ENCODE measurements at places on chromosomes 11 and 22. TPM values are rescaled to one million over a fixed set of nuclear protein-coding genes. Genes with fewer than 3 reads are reported as not detected.

Gene GCAT
- 16.9 TPM for total RNA-seq

Gene ARHGAP32
- 7.1 TPM for total RNA-seq

Gene NKAPD1
- total RNA-seq = 13.9 TPM

Gene DLG2
- 0.13 TPM for total RNA-seq

Gene SPI1
- total RNA-seq = under 0.01 TPM

Gene SMTNL1
- not detected for total RNA-seq

Gene ZBTB16
- 6.4 TPM for total RNA-seq

Gene OR52H1
- total RNA-seq = 0.13 TPM

Gene DPAGT1
- total RNA-seq = 10.5 TPM

Gene CALCA
- total RNA-seq = not detected

Gene MUC5AC
- not detected for total RNA-seq

Gene ANO1
- not detected for total RNA-seq

Gene FREY1
- 0.51 TPM for total RNA-seq

Measured in dermis microvascular lymphatic vessel endothelial cell (primary cell).